Stimulated activated CD4-positive, alpha-beta T cell treated with anti-CD3 and anti-CD28 coated beads, TNF-alpha, amount 100 ng/mL, for 1 hour (primary cell): ENCODE measurements at places on chromosomes 3 and 15.

GRCh38 chr15:95018888-95019545 is 787.7 kb downstream of the MCTP2 start:
- no peak for DNase-seq

- no peak for DNase-seq
Measured at GRCh38 chr3:116300226-116300625, 145.1 kb downstream of the LSAMP start.

DNA sequence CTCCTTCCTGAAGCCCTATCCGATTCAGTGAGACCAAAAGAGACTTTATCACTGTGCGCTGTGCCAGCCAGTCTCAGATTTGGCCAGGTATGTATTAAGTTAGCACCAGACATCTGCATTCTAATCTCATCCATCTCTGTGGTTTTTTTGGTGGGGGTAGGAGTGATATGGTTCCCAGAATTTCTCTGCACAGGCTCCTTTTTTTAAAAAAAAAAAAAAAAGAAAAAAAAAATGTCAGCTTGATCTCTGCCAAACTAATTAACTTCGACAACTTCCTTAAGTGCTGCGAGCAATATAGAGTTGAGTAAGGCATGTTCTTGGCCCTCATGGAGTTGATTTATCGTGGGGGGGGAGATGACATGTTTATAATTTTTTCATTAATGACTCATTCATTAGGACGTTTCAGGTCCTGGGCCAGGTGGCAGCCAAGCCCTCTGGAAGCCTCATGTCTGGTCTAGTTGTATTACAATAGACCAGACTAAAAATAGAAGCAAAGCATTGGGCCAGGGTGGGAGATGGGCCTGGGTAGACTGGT is 12.9 kb downstream of the SLCO3A1 start:
- no peak for DNase-seq

DNA sequence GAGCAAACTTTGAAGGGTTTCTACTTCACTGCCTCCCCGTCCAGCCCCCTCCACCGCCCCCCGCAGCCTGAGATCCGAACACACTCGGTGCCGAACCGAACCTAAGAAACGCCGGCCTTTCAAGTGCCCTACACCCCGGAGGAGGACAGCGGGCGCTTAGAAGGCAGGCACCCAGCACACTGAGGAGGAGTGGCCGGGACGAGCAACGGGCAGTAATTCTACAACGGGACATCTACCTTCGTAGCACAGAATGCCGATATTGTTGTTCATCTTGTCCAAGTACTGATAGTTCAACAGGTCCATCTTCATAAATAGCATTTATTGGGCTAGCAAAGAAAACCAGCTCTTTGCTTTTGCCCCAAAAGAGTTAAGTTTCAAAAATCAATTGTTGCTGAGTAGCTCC is 513 bp downstream of the VGLL4 start:
- no peak for DNase-seq

GRCh38 chr3:195019335-195019734 is 251.6 kb downstream of the XXYLT1 start:
- no peak for DNase-seq

DNA sequence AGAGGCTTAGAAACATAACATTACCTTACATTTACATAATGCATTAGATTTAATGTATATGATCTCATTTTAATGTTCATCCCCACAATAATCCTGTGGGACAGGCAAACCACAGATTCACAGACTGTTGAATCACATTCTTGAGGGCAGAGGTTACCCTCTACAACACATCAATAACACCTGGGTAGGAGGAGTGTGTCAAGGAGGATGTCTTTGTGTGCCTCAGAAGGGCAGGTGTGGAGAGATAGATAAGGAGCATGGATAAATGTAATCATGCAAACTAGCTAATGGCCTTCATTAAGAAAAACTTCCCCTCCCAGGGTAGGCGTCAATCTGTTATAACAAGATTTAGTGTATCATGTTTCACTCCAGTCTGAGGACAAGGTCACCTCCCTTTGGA is 12.9 kb upstream of the MB21D2 start:
- no peak for DNase-seq
